ENCODE measurements at places on chromosomes 11 and 22. TPM values are rescaled to one million over a fixed set of nuclear protein-coding genes. Genes with fewer than 3 reads are reported as not detected.
A peak's percentile ranks its signal among the peaks of the same experiment; 100 is the strongest.

DNA sequence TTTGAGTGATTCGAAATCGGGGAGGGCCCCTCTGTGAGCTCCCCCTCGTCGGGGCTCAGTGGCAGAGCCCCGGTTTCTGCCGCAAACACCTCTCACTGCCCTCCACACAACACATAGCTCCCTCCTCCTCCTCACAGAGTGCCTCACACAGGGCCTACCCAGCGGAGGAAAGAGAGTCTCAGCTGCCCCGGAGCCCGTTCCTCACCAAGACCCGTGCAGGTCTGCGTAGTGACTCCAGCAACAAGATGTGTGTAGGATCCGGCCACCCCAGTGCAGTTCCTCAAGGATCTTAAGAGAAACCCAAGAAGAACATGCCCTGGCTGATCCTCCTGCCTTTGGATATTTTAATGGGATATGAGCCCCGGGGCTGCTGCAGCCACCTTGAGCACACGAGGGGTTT lies 238.4 kb downstream of the BRD1 start:
- no peak overlapping the region for H3K4me3 ChIP-seq
- no peak for DNase-seq
- H3K27ac ChIP-seq: no peak overlapping the region
- no peaks in the 10 kb centered on the region for H3K27me3 ChIP-seq
- no peaks in the 10 kb centered on the region for H3K4me1 ChIP-seq
- no peaks in the 10 kb centered on the region for H3K36me3 ChIP-seq

Gene DGCR6
- total RNA-seq: 0.51 TPM

GRCh38 chr11:32110795-32111194 lies 19.9 kb downstream of the RCN1 start:
- no peak for DNase-seq
- H3K27me3 ChIP-seq: no peaks in the 10 kb centered on the region
- peaks cover 2% of the 10 kb centered on the region for H3K36me3 ChIP-seq
- no peaks in the 10 kb centered on the region for H3K4me1 ChIP-seq
- no peak overlapping the region for H3K27ac ChIP-seq

Gene KIAA1671
- 1.3 TPM for total RNA-seq

DNA sequence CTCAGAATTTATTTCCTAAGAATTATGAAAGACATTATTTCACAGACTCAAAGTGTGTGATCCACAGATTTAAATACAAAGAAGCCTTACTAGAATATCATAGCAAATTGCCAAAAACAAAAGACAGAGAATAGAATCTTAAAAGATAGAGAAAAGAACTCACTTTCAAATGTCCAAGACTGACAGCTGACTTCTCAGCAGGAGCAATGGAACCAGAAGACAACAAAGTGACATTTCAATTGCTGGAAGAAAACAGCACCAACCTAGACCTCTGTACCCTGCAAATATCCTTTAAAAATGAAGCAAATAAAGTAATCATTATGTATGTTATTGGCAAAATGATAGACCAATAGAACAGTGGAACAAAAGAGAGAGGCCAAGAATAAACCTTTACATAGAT lies 109.2 kb downstream of the TTC17 start:
- no peaks in the 10 kb centered on the region for H3K4me1 ChIP-seq
- H3K27me3 ChIP-seq: no peaks in the 10 kb centered on the region
- peak; percentile 3 for DNase-seq

DNA sequence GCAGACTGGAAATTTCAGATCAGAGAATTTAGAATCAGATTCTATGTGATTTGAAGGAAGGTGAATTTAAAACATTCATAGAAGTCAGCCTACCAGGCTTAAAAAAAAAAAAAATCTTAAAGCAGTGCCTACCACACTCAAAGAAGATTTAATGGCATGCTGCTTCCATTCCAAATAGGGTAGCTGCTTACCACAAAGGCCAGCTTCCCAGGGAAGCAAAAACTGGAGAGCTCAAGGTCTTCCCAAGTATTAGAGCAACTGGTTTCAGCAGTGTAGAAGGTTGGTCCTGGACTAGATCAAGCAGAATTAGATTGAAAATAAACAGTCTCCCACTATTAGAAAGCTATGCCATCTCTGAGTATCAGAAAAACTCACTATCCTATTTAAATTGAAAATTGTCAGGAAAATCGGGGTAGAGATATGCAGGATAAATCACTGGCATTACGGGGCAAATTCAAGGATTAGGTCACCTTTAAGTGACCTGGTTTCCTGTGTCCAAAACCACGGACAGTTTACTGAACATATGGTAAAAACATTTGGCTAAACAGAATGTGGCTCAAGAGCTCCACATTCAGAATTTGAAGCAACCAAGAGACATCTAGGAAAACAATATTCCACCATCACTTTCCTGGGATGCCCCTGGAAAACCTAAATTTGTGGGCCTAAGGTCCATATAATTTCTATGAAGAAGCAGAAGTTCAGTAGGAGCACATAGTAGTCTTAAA lies 1.3 kb downstream of the C11orf42 start:
- H3K4me1 ChIP-seq: no peaks in the 10 kb centered on the region
- peaks cover 3% of the 10 kb centered on the region for H3K36me3 ChIP-seq
- H3K27me3 ChIP-seq: no peaks in the 10 kb centered on the region
- DNase-seq: no peak
- H3K4me3 ChIP-seq: no peak overlapping the region

DNA sequence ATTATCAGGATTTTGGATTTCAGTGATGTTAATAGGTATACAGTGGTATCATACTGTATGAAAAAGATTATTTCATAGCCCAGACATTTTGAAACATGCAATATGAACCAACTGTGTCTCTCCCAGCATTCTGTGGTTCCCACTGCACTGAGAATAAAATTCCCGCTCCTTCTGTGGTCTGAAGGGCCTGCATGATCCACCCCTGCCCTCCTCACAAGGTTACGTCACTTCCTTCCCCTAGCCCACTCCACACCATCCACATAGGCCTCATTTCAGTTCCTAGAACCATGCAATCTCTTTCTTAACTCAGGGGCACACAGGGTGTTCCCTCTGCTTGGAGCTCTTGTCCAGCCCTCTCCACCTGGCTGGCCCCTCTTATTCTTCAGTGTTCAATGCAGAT lies 103.1 kb downstream of the TSPAN18 start:
- no peak overlapping the region for H3K4me3 ChIP-seq
- H3K4me1 ChIP-seq: no peaks in the 10 kb centered on the region
- DNase-seq: no peak
- no peak overlapping the region for H3K27ac ChIP-seq

GRCh38 chr11:95092549-95093324 lies 3.1 kb downstream of the ENDOD1 start:
- no peaks in the 10 kb centered on the region for H3K27me3 ChIP-seq
- no peak overlapping the region for H3K4me3 ChIP-seq
- H3K4me1 ChIP-seq: peaks cover 21% of the 10 kb centered on the region
- no peaks in the 10 kb centered on the region for H3K36me3 ChIP-seq
- DNase-seq: peak; percentile 69

- H3K27me3 ChIP-seq: no peaks in the 10 kb centered on the region
- peaks cover 14% of the 10 kb centered on the region for H3K36me3 ChIP-seq
- peak overlapping the region; percentile 100 for H3K27ac ChIP-seq
- H3K4me1 ChIP-seq: peaks cover 12% of the 10 kb centered on the region
- DNase-seq: peak; percentile 47
- peak overlapping the region; percentile 90 for H3K4me3 ChIP-seq
These were observed 1.9 kb downstream of the NEAT1 start for GRCh38 chr11:65424205-65425104.

Gene TUB
- 9.6 TPM for total RNA-seq

- no peak for DNase-seq
- H3K4me3 ChIP-seq: no peak overlapping the region
- H3K4me1 ChIP-seq: no peaks in the 10 kb centered on the region
These were observed 33.4 kb upstream of the CTTN start for GRCh38 chr11:70364745-70365543.
